Left ventricle myocardium superior (tissue), 1 donor: ENCODE measurements at places on chromosomes 7 and 10.

DNA sequence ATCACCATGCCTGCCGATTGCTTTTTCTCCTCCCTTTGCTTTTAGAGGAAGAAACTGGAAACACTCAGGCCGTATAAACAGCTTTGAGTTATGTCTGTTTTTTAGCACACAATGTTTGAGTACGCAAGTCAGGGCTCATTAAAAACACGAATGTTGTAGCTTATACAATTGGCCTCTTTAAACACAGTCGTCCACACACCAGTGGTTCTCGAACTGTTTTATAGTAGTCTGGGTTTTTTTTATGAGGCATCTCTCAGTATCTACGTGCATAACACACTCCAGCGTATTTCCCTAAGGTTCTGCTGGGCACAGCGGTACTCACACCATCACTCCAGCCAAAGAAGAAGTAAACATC, 13.4 kb upstream of the CARD11 start:
- no peak for DNase-seq

- no peak for DNase-seq
These were observed 400.7 kb upstream of the FOXK1 start for GRCh38 chr7:4281231-4281993.

DNA sequence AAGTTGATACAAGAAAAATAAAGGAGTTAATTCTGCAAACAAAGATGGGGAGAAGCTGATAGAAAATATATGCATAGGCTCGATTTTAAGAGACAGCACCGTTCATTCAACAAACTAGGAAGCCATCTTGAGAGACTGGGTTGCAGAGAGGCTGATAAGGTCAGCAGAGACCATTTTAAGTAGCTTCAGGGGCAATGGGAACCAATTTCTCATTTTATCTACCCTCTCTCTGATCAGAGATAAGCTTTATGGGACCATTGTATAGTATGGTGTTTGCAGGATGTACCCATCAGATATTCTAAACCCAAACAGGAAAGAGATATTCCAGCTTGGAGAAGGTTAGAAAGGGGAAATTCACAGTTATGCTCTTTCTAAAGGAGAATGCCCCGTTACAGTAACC, 499.5 kb downstream of the SORCS3 start:
- no peak for DNase-seq

- DNase-seq = no peak
These were observed 5.9 kb downstream of the DUSP5 start for GRCh38 chr10:110503528-110504110.

DNA sequence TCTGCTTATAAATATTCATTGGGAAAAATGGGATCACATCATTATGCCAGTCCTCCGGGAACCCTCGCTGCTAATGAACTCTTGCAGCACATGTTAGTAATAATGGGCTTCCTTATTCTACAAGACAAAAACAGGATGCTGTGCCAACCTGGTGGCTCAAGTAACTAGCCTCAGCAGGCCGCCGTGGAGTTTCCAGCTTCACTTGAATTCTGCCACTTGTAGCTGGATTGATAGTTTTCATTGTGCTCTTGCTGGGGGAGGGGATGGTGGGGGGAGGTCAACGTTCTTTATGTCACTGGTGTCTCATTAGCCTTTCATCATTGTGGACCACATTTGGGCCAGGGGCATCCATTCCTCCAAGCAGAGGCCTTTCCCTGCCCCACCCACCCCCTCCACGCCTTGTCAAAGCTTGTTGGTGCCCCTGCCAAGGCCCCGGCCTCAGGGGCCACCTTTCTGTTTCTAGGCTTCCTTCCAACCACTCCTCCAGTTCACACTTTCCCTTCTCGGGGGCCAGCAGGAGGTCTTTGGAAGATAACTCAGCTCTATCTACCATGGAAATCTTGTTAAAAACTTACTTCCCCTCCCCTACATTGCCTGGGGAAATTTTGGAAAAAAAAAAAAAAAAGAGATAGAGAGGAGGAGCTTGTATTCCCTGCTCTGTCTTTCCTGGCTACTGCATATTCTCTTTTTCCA, 153.9 kb downstream of the BMPER start:
- DNase-seq = peak; percentile 32

DNA sequence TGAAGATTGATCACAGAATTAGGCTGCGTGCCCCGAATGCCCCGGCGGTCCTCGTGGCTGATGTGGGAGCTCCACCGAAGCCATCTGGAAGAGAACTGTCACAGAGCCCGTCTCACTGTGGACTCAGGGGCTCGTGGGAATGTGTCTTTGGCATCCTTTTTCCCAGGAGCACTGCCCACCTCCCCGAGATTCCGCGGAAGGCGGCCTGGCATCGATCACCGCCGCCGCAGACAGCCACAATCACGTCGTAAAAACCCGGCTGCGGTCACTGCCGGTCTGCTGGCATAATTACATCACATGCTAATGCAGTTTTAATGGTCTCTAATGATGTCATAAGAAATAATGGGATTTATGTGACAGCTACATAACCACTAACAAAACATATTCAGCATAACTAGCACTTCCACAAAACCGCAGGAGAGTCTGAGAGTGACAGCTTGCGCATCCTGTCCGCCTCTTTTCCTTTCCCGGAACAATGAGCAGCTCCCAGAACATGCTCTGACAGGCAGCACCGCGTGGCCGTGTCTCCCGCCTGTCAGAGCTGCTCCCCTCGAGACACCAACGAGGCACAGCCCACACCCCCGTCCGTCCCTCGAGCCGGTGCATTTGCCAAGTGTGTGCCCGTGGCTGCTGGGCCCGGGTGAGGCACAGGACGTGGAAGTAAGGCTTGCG, 490.0 kb downstream of the PTPRN2 start:
- DNase-seq = no peak

- no peak for DNase-seq
These were observed 85.6 kb downstream of the SDK1 start for GRCh38 chr7:3386423-3387190.

DNA sequence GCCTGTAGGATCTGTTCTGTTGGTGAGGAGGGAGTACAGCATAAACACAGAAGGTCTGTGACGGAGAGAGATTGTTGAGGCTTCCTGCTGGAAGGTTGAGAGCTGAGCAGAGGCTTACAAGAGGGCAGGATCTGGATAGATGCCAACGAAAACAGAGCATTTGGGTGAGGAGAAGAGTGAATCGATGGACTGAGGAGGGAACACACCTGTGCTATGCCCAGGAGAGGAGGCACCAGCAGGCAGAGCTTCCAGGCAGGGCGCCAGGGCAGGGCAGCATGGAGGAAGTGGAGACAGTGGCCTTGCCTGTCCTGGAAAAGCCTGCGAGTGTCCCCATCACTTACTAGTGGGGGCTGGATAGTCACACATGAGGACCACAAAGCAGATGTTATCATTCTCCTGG, 282.9 kb downstream of the PAXIP1 start:
- DNase-seq = no peak

- no peak for DNase-seq
These were observed 111.4 kb upstream of the FGFR2 start for GRCh38 chr10:121709675-121710073.

GRCh38 chr10:73209705-73210104, 37.4 kb downstream of the DNAJC9 start:
- DNase-seq = no peak

DNA sequence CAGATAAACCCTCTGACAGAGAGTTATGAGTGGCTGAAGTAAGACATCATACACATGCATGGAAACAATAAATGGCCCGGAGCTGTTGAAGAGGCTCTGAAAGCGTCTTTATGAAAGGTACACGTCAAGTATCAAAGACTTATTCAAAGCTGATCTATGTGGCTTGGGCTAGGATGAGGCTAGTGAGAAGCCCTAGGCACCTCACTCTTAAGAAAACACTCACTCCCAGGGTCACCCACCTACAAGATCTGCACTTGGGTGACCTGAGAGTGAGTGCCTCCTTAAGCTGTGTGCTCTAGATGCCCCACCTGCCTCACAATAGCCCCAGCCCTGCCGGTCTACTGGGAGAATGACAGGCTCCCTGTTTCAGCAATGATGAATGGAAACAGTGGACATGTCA, 1.1 kb upstream of the GIMAP1 start:
- DNase-seq = no peak

DNA sequence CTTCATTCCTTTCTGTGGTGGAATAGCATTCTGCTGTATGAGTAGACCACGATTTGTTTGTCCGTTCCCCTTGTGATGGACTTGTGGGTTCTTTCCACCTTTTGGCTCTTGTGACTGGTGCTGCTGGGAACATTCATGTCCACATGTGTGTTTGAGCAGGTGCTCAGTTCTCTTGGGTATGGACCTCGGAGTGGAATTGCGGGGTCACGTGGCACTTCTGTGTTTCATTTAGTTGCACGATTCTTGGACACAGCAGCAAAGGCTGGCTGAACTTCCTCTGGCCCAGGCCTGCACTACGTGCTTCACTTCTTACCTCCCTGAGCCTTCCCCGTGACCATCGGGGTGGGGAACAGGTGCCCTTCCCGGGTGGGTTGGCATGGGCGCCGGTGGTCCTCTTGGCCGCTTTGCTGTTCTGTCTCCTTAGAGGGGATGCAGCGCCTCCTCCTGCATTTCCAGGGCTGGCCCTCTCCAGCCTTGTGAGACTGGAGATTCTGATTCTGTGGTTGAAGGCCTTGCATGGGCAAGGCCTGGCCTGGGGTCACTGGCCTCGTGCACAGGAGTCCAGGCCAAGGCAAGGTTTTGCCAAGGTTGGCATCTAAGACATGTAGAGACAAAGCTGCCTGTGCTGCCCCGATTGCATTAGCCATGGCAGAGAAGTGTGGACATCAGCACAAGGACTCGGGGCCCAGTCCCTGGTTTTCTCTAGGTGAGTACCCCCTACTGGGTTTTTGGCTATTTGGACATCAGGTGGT, 25.1 kb downstream of the DOCK1 start:
- DNase-seq = no peak

DNA sequence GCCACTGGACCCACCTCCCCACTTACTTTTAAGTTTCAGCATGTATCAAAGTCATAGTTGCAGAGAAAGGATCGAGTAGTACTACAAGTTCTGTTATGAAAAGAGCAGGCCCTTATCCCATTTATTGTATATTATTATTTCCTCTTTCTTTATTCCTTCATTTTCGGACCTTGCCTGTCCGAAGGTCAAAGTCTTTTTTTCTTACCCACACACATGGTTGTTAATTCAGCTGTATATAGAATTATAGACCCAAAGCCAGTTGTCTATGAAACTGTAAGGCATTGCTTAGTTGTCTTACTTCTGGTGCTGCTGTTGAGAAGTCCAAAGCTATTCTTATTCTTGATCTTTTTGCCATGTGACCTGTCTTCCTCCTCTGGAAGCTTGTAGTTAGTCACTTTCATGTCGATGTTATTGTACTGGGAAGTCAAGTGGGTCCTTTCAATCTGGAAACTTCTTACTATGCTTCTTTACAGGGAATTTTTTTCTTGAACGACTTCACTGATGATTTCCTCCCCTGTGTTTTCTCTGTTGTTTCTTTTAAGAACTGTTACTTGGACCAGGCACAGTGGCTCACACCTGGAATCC, 8.3 kb downstream of the NUDT5 start:
- DNase-seq = no peak

DNA sequence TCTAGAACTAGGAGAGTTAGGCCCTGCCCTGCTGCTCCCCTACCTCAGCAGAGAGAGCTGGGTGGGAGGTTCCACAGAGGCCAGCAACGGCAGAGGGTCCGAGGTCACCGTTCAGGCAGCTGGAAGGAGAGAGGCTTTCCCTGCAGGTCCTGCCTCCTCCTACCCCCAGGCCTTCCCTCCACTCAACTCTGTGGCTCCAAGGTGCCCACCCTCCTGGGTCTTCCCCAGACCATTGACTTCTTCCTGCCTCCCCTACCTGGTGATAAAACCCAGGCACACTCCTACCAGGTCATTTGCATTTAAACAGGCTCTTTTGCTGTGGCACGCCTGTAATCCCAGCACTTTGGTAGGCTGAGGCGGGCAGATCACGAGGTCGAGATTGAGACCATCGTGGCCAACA, 515.3 kb upstream of the FOXK1 start:
- peak; percentile 0 for DNase-seq

GRCh38 chr7:135934651-135935050, 42.5 kb downstream of the MTPN start:
- no peak for DNase-seq

DNA sequence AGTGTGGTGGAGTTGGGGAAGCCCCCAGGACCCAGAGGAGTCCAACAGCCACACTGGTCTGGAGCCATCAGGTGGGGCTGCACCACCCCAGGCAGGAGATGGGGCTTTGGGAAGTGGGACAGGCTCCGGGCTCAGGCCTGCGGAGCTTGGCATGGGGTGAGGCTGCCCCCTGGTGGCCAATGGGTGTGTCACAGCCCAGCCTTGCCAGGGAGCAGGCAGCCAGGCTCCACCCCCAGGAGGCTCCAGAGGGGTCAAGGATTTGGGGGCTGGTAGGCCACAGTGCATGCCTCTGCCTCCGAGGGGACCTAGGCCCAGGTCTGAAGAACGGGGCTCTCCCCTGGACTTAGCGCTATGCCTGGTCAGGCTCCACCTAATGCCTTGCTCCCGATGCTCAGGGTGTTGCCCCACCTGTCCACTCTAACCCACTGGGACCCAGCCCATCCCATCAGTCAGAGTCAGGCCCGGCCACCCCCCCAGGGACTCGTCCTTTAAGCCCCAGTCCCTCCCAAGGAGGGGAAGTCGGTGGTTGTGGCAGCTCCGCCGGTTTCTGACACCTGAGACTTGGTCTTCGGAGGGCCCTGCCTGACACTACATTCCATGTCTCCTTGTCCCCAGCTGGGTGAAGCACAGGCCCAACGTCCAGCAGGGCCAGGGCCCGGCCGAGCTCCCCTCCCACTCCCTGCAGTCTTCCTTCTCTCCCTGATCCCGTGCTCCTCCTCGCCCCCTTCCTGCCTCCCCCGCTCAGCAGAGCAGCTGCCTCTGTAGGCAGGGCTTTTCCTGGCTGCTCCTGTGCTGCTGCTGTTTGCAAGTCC, 11.3 kb upstream of the SAMD8 start:
- peak; percentile 90 for DNase-seq

- DNase-seq = no peak
These were observed 72.4 kb downstream of the SKAP2 start for GRCh38 chr7:26792006-26792405.

DNA sequence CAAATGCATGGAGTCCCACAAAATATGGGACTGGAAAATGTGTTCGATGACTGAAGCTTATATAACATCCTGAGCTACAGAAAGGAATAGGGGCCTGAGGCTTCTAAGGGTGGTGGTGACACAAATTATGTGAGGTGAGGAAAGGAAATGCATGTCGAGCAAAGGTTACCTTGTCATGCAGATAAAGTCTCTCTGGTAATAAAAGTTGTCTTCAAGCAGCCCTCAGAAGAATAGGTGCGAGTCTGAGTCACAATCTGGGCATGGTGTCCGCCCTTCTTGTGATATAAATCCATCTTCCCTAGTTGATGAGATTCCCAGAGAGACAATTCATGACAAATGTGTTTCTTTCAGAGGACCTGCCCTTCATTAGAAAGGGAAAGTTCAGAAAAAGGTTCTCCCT, 985.2 kb upstream of the C7orf33 start:
- DNase-seq = no peak

GRCh38 chr10:110919971-110920881, 822 bp downstream of the SHOC2 start:
- DNase-seq = peak; percentile 58
